ENCODE measurements at places on chromosomes 11 and 22.

DNA sequence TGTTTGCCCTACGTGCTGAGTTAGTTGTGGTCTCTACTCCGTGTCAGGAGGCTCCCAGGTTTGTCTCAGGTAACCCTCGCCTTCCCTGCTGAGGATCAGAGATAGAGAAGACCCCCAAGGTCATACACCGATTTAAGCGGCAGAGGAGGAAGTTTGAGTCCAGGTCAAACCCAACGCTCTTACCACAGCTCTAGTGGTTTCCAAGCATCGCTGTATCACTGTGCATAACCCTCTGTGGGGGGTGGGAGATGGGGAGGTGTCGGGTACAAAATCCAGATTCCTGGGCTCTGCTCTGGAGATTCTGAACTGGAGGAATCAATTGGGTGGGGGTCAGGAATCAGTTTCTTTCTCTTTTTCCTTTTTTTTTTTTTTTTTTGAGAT, 627 bp downstream of the DNAJC4 start:
- no peak for DNase-seq

DNA sequence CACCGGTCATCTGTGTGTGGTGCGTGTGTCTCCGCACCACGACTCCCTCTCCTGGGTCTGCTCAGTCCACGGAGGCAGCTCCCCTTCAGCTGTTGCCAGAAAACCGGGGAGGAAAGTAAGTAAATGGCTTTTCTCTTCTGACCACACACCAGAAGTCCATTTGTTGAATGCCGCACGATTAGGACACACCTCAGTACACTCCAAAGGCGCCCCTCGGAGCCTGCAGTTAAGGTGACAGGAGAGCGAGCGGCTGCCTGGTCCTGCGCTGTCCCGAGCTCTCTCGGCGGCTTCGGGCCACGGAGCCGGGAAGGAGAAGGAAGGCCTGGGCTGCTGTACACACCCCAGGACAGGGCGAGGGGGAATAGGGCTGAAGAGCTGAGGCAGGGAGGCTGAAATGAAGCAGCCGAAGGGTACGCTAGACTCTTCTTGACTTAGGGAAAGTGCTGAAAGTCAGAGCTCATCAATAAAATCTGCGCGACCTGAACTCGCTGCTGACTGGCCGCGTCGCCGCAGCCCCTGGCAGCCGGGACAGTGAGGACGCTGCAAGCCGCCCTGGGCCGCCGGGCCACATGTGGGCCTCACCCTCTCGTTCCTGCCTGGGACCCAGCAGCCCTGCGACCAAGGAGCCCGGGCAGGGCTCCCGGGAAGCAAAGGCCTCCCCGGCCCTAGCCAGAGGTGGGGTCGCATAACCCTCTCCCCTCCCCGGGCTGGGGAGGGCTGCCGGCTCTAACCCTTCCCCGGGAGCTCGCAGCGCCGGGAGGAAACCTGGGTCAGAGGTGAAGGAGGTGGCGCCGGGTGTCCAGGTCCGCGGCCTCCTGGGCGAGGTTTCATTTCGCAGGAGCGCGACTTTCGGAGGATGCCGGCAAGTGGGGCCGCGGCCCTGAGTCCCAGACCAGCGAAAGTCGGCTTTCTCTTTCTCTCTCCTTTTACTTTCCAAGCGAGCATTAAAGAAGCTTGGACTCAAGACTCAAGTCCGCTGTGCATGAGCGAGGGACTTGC, 1.6 kb upstream of the PAX6 start:
- no peak for DNase-seq

- DNase-seq, result no peak
Measured at GRCh38 chr22:45977003-45977411, at the start of gene WNT7B. TSS of gene WNT7B (minus strand) at chr22:45977162. CDS start at chr22:45976754, 408 bp downstream.

- no peak for DNase-seq
Measured at GRCh38 chr11:64239662-64240434, 1.0 kb upstream of the FKBP2 start.

DNA sequence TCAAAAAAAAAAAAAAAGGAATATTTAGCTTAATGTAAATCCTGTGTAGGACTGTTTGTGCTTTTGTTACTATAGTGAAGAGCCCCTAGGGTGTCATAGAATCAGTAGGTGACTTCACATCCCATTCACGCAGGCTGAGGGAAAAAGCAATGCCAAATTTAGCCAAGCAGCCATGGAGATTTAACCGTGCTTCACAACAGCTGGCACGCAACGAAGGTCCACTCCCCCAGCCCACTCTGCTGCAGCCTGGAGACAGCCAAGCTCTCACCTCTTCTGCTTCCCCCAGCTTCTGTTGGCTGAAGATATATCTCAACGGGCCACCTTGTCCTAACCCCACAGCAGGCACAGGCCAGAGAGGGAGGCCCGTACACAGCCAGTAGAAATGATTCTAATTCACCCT, 78.8 kb upstream of the BID start:
- no peak for DNase-seq

GRCh38 chr22:16912281-16912680, 87.1 kb upstream of the XKR3 start:
- no peak for DNase-seq

GRCh38 chr11:110425751-110426545, 3.8 kb upstream of the FDX1 start:
- peak; percentile 77 for DNase-seq

DNA sequence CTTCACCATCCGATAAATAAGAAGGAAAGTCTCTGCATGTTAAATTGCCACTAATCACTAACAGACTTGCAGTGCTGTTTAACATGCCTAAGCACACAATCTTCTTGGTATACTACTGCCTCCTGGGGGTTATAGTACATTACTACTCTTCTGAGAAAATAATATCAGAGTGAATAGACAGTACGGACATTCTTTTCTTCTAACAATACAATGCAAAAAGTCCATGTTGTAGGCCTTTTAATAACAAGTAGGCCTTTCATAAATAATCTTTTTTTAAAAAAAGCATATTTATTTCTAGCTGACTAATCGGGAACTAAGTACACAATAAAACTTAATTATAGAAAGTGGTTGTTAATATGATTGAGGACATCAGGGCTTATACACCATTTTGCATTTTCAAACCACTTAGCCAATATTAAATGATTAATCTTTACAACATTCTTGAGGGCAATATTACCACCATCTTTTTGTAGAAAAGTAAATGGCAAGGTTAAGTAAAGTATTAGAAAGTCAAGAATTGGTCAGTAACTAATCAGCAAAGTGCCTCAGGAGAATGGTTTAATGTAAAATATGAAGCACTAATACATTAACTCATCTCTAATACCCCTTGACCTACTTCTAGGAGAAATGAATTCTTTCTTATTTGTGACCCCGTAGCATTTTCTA, 84.7 kb downstream of the TTC28 start:
- peak; percentile 49 for DNase-seq

DNA sequence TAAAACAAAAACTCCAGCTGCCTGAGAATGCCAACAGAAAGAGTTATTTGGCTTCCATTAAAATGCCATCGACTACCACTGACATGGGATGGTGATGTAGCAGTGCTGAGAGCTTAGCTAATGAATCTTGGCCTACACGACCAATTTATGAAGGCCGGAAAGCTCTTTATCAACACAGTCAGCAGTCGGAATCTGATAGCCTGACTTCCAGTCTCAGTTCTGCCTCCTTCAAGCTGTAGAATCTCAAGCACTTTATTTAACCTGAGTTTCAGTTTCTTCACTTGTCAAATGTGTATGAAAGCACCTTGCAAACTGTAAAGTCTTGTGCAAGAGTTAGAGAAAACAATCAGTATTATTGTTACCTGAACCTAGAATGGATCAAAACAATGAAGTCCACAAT, 335.7 kb upstream of the NARS2 start:
- no peak for DNase-seq

GRCh38 chr11:102453921-102454320, 1.4 kb upstream of the TMEM123 start:
- no peak for DNase-seq

- DNase-seq, result no peak
Measured at GRCh38 chr11:68694431-68695297, 10.3 kb downstream of the GAL start.

DNA sequence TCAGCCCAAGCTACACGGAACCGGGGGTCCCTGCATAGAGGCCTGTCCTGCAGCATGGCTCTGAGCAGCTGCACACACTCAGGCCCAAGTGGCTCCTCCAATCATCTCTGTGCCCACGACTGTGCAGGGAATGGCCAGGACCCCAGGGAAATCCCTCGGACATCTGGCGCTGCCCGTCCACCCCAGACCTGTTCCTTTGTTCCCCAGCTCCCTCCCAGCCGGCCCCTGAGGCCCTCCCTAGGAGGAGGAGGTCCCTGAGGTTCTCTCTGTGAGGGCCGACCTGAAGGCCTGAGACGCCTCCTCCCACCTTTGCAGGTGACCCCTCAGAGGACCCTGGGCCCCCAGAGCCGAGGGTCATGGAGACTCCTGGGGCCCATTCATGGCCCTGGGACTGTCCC, 1.1 kb downstream of the MLC1 start:
- no peak for DNase-seq

- DNase-seq, result no peak
Measured at GRCh38 chr11:119712459-119713358, 16.3 kb downstream of the NECTIN1 start.

GRCh38 chr11:73859671-73860070, 17.0 kb downstream of the COA4 start:
- no peak for DNase-seq

GRCh38 chr11:112810951-112811350, 150.3 kb upstream of the NCAM1 start:
- DNase-seq, result no peak

GRCh38 chr11:59185386-59185945, 13.5 kb downstream of the DTX4 start:
- no peak for DNase-seq

- DNase-seq, result peak; percentile 37
Measured at GRCh38 chr11:78460471-78460870, 42.9 kb upstream of the GAB2 start.

- no peak for DNase-seq
Measured at GRCh38 chr22:26981541-26981940, 324.2 kb downstream of the MIAT start.

DNA sequence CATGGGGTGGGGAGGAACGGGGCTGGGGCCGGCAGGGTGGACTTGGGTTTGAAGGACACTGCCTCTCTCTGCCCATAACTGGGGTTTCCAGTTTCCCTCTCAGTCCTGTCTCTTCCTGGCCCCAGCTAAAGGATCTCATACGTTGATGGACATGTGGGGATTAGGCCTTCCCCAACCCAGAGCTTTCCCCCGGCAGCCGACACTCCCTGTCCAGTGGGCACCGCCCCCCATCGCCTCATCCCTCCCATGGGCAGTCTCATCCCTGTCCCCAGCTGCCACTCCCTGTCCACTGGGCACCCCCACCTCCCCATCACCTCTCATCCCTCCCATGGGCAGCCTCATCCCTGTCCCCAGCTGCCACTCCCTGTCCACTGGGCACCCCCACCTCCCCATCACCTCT, 22.2 kb upstream of the ACR start:
- DNase-seq, result no peak

DNA sequence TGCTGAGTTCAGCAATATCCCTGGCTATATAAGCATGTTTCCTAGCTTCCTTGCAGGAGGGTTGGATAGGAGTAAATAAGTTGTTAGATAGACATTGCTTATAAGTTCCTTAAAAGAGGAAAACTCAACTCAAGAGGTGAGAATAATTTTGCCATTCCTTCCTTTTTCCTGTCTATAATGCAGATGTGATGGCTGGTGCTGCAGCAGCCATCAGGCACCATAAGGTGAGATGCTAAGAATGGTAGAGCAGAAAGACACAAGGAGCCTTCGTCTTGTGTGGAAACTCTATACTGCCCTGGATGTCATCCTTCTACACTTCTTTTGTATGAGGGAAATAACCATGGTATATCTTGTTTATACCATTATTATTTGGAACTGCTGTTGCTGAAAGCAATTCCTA, 74.5 kb upstream of the GRK3 start:
- no peak for DNase-seq

DNA sequence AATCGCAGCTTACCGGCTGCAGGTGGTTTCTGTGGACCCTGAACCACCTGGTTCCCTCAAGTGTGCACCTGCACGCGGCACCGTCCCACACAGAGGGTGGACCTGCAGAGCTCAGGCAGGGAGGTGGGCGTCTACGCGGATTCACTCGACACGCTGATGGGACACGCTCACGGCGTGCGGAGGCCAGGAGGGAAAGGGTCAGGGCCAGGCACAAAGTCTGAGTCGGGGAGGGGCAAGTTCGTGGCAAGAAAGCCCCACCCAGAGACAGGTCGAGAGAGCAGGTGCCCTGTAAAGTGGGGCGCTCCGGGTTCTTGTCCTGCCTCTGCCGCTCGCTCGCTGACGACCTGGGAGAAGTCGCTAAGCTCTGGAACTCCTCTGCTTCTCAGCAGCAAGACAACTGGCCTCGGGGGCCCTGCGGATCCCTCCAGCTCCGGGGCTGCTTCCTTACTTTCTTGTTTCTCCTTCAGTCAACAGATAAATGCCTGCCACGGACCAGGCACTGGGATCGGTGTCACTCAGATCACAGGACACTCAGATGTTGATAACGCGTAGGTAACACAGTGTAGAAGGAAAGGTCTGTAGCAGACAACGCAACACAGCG, 72.4 kb upstream of the NUP50 start:
- DNase-seq, result no peak

GRCh38 chr22:21100149-21101032, 54.6 kb downstream of the LRRC74B start:
- peak; percentile 10 for DNase-seq

- DNase-seq, result no peak
Measured at GRCh38 chr11:13550761-13551160, 55.0 kb upstream of the PTH start.

GRCh38 chr11:8347978-8348377, 84.3 kb upstream of the LMO1 start:
- no peak for DNase-seq

DNA sequence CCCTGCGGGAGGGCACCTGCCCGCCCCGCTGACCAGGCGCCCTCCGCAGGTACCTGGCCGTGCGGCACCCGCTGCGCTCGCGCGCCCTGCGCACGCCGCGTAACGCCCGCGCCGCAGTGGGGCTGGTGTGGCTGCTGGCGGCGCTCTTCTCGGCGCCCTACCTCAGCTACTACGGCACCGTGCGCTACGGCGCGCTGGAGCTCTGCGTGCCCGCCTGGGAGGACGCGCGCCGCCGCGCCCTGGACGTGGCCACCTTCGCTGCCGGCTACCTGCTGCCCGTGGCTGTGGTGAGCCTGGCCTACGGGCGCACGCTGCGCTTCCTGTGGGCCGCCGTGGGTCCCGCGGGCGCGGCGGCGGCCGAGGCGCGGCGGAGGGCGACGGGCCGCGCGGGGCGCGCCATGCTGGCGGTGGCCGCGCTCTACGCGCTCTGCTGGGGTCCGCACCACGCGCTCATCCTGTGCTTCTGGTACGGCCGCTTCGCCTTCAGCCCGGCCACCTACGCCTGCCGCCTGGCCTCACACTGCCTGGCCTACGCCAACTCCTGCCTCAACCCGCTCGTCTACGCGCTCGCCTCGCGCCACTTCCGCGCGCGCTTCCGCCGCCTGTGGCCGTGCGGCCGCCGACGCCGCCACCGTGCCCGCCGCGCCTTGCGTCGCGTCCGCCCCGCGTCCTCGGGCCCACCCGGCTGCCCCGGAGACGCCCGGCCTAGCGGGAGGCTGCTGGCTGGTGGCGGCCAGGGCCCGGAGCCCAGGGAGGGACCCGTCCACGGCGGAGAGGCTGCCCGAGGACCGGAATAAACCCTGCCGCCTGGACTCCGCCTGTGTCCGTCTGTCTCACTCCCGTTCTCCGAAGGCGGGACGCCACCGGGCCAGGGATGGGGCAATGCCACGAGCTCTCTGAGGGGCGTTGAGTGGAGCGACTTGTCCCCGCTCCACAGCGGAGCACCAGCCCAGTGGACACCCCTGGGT, 1.8 kb downstream of the GALR3 start:
- peak; percentile 47 for DNase-seq

- no peak for DNase-seq
Measured at GRCh38 chr22:26830837-26831236, 173.4 kb downstream of the MIAT start.

Measured in AG20443 (cell line).